CD4-positive, alpha-beta memory T cell (primary cell): ENCODE measurements at places on chromosomes 1 and 21. TPM values are rescaled to one million over a fixed set of nuclear protein-coding genes. Genes with fewer than 3 reads are reported as not detected.

The JUN gene
- 19.0 TPM for total RNA-seq

The CLCA4 gene
- not detected for total RNA-seq

The GRIK3 gene
- total RNA-seq, result not detected

The TLCD4 gene
- total RNA-seq, result 0.33 TPM

The CLEC20A gene
- not detected for total RNA-seq

The NR5A2 gene
- not detected for total RNA-seq

The RHD gene
- 0.15 TPM for total RNA-seq

The LMOD1 gene
- total RNA-seq, result not detected

The CELA3A gene
- not detected for total RNA-seq

The CYYR1 gene
- total RNA-seq, result not detected

The C8A gene
- total RNA-seq, result not detected

The PLA2G2F gene
- total RNA-seq, result not detected

The TCHHL1 gene
- not detected for total RNA-seq

The FCRL4 gene
- total RNA-seq, result not detected

The FCGR1A gene
- total RNA-seq, result not detected

The SPRR1A gene
- not detected for total RNA-seq

The EPHA8 gene
- total RNA-seq, result not detected

The DDAH1 gene
- total RNA-seq, result not detected

The AMY2A gene
- total RNA-seq, result not detected

The ZNF593 gene
- total RNA-seq, result 12.4 TPM

The SAMD11 gene
- not detected for total RNA-seq

The TESK2 gene
- total RNA-seq, result 7.7 TPM

The OR2AK2 gene
- 0.35 TPM for total RNA-seq

The FNDC10 gene
- total RNA-seq, result 2.9 TPM

The LRRC39 gene
- 1.3 TPM for total RNA-seq

The ATG4C gene
- total RNA-seq, result 11.7 TPM

The STYXL2 gene
- total RNA-seq, result not detected

The PROK1 gene
- total RNA-seq, result not detected

The LRRC3 gene
- 1.5 TPM for total RNA-seq

The SLC35A3 gene
- 31.5 TPM for total RNA-seq

The PYHIN1 gene
- total RNA-seq, result 83.6 TPM

The DYNLT5 gene
- total RNA-seq, result not detected

The TTC39A gene
- total RNA-seq, result not detected

The IL22RA1 gene
- total RNA-seq, result not detected

The USP24 gene
- total RNA-seq, result 73.2 TPM

The MYOG gene
- not detected for total RNA-seq

The ADAMTSL4 gene
- 0.33 TPM for total RNA-seq

The SELENBP1 gene
- not detected for total RNA-seq

The HNRNPCL1 gene
- not detected for total RNA-seq

The DMRTA2 gene
- not detected for total RNA-seq

The SRGAP2C gene
- total RNA-seq, result 29.0 TPM

The WNT3A gene
- not detected for total RNA-seq

The NES gene
- not detected for total RNA-seq

The GABRD gene
- total RNA-seq, result not detected

The IFI44 gene
- 45.6 TPM for total RNA-seq

The AIDA gene
- 64.5 TPM for total RNA-seq

The HUNK gene
- 0.44 TPM for total RNA-seq

The GJA9 gene
- not detected for total RNA-seq
